ENCODE measurements at places on chromosomes 6 and 20.
A peak's percentile ranks its signal among the peaks of the same experiment; 100 is the strongest.

- DNase-seq = no peak
Observed at GRCh38 chr6:159212028-159212427, 42.8 kb downstream of the FNDC1 start.

GRCh38 chr6:111844921-111845320, 28.3 kb downstream of the FYN start:
- DNase-seq = no peak

DNA sequence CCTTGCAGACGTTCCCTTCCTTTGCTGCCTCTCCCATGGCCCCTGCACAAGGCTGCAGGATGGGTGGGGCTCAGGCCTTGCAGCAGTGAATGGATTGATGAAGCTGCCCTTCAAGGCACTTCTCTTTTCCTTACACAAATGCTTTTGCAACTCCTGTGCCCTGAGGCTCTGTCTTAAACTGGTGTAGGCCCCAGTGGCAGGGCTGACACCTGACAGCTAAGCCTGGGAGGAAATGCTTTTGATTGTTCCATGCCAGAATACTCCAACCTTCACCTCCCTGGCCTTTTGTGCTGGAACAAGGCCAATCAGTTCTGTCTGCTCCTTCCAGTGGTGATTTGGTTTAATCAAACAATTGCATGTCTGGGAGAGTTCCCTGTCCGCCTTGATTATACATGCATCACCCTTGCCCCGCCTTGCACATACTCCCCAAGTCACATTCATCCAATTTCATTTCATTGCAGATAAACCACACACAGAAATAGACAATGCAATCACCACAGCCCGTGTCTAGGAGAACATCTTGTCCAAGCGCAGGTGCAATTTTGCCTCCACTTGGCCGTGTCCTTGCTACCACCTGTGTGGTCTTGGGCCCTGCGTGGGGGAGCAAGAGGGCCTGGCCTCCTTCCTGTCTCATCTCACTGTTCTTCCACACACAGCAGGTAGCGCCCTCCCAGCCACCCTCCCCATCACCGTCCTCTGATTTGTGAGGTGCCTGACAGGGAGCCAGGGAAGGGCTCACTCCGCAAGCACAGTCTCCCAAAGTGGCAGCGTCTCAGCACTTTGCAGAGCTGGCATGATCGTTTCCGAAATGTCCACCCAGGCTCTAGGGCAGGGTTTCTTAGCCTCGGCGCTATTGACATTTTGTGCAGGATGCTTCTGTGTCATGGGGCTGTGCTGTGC, 120.4 kb downstream of the CDH26 start:
- no peak for DNase-seq

DNA sequence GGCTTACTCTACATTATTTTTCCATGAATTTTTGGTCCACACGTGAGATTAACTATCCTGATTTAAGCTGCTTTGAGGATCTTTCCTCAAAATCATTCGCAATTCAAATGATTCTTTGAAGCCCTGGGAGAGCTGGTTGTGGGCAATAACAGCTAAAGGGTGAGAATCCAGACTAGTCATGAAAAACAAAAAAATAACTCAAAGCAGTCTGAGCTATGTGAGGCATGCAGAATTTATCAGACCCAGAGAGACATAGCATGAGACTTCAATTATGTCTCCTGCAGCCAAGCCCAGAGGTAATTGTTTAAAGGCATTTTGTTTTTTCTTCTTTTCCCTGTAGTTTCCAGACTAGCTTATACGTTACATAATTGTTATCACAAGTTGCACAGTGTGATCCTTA, 517.3 kb upstream of the PTCHD4 start:
- no peak for DNase-seq

DNA sequence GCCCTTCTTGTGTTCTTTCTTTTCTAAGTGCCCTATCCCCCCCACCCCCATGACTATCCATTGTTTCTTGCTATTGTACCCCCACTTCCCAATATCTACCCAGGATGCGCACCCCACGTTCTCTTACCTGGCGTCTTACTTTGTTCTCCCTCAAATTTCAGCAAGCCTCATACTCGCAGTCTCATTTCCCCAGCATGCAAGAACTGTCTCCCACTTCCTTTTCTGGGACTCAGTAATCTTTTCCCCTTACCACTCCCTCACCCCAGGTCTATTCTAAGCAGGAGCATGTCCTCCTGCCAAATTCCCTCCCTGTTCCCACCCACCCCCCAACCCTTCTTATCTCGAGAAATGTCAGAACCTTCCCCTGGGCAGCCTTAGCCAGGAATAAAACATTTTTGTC, 1.7 kb upstream of the EHMT2 start:
- no peak for DNase-seq

- no peak for DNase-seq
Observed at GRCh38 chr6:21134356-21134755, 459.2 kb upstream of the SOX4 start.

DNA sequence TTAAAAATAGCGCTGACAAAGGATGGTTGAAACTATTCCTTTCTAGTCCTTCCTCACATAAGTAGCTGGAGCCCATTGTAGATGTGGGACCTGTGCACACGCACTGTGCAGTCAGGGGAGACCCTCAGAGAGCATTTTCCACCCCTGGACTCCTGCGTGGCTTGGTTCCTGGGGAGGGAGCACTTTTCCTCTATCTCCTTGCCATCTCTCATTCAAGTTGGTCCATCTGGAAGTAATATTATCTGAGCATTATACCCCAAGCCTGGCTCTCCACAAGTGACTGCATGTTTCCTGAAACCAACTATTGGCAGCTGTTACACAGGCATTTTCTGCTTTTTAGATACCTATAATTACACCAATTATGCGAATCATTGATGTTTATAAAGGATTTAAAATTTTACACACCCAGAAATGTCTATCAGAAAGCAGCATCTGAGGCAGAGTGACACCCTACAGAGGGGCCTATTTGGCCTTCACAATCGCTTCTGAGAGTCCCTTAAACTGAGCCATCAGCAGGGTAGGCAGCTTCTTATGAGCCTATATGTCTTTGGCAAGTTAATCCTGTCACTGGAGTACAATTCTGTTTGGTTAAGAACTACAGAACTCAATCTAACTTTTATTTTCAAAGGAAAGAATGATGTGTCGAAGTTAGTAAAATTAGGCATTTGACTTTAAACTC, 18.7 kb downstream of the SOX4 start:
- DNase-seq = no peak

DNA sequence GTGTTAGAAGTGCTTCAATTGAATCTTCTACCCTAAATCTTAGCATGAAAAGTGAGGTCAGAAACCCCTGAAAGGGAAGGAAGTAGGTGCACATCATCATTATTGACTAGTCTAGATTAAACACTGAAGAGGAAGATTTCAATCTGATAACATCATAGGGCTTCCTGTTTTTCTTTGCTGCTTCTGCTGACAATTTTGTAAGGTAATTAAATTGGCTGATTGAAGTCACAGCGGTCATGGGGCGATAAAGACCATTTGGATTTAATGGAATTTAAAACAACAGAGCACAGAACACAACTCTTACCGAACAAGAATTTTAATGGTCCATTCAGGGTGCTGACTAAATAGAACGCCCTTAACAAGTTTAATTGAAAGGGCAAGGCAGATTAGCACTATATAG, 11.3 kb downstream of the GRIK2 start:
- DNase-seq = no peak

GRCh38 chr6:20459682-20460081, 58.0 kb downstream of the E2F3 start:
- DNase-seq = no peak

DNA sequence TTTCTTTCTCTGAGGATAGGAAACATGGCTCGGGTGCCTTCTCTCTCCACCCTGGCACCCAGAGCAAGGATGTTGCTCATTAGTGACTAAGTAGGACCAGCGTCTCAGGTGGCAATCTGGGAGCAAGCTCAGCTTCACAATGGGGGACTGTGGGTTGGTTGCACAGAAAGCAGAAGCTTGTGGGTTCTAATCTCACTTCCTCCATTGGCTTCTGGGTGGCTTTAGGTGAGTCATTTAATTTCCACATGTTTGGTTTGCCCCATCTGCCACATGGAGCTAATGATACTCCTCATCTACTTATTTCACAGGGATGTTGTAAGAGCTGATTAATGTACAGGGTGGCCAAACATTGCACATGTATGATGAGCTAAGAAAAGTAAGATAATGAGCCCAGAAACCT, 54.8 kb upstream of the AKIRIN2 start:
- DNase-seq = no peak

- DNase-seq = no peak
Observed at GRCh38 chr20:40955326-40955725, 73.3 kb upstream of the TOP1 start.

DNA sequence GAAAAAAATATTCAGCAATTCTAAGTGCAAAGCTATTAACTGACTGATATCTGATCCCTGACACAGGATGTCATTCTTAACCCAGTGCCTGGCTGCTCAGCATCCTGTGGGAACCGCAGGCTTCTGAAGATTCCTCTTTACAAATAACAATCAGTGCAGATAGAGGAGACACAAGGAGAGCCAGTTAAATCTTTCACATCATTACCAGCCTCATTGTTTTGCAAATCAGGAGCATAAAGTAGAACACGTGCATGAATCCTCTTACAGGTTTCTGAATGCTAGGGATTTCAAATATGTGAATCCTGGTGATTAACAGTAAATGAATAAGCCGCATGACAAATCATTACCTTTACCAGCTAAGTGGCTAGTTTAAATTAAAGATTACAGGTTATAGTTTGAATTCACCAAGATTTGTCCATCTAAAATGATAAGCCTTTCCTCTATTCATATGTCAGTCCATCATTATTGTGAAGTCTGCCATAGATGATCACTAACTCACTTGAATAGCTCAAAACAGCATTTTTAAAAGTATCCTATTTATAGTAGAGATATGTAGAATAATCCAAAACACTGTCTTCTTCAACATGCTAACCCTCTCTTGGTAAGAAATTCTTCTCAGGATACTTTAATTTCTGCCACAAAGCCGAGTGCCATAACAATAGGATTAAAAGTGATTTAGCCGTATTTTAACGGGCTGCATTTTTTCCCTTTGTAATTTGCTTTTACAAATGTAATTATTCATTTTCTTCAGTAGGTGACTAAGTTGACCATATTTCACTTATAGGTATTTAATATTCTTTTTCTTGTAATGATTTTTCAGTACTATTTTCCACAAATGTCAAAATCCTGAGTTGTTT, 367.3 kb upstream of the EPHA7 start:
- no peak for DNase-seq

DNA sequence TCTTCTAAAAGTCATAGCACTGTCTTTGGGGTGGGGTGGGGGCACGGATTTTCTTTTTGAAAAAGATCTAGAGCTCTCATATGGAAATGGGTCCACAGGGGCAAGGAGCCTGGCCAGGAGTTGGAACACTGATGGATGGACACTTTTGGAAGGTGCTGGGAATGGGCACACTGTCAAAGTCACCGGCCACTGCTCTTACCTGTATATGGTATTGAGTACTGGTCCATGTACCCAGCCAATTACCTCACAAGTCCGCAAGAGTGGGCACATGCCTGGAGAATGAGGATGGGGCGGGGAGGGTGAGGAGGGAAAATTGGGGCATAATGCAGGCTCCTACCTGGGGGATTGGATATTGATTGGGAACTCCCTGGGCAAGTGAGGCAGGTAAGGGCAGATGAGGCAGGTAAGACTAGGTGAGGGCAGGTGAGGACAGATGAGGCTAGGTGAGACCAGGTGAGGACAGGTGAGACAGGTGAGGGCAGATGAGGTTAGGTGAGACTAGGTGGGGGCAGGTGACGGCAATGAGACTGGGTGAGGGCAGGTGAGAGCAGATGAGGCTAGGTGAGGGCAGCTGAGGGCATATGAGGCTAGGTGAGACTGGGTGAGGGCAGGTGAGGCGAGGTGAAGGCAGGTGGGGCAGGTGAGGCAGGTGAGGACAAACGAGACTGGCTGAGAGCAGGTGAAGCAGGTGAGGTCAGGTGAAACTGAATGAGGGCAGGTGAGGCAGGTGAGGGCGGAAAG, 167.9 kb downstream of the NRN1 start:
- DNase-seq = no peak

- DNase-seq = no peak
Observed at GRCh38 chr20:9262653-9263194, 193.8 kb downstream of the PLCB4 start.

DNA sequence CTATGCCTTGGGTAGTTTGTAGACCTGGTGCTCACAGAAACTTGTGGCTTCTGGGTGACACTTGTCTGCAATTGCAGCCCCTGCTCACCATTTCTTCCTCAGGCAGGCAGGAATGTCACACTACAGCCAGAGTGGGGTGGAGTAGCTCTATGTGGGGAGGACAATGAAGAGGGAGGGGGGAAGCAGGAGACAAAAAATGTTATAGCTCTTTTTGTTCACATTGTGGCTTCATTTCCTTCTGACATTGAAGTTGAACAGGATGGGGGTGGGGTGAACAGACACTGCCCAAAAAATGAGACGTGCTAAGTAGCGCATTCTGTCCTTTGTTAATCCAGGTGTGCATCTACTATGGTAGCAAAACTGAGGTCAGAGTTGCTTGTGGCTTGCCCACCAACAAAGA, at the start of gene THEMIS:
Gene THEMIS, minus strand, starts transcription at position 124 of the 400 bp plus-strand sequence. CDS start 126 bp downstream, outside the sequence.
- peak; percentile 24 for DNase-seq

DNA sequence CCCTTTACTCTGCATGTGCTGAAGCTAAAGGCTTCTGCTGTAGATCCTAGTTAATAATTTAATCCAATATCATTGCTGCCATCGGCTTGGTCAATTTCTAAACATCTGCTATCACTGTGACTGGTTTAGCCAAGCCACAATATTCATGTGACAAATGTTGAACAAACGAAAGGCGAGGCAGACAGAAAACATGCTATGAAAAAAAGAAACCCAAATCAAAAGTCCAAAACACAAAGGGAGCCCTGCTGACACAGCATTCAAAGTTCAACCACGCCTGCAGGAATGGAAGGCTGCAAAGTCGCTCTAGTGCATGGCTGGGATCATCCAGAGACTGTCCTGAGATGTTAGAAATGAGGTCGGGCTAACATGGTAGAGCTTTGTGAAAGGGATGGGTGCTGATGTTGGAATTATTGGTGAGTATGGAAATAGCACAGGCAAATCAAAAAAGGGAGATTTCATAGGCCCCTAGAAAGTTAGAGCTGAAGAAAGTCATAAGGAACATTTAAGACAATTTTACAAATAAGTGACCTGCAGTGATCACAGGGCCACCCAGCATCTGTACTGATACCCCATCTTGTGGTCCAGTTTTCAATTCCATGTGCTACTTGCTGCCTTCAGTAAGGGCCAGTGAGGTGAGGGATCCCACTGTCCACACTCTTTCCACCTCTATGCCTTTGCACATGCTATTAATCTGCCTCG, 8.8 kb upstream of the NHSL1 start:
- no peak for DNase-seq
